Epithelial cell of umbilical artery (primary cell): ENCODE measurements at places on chromosomes 13 and 19. TPM values are rescaled to one million over a fixed set of nuclear protein-coding genes. Genes with fewer than 3 reads are reported as not detected.

CLDN10 gene
- total RNA-seq, result 2.9 and 4.4 TPM in 2 replicates

TEKTIP1 gene
- total RNA-seq, result not detected in 2 replicates

CCDC169 gene
- 3.9 and 4.9 TPM in 2 replicates for total RNA-seq

MISP gene
- total RNA-seq, result not detected in 2 replicates

TLE6 gene
- total RNA-seq, result 4.9 and 7.1 TPM in 2 replicates

CABP5 gene
- total RNA-seq, result not detected in 2 replicates

RAB20 gene
- total RNA-seq, result 2.4 and 2.6 TPM in 2 replicates

CASP14 gene
- not detected in 2 replicates for total RNA-seq

SULT2A1 gene
- not detected in 2 replicates for total RNA-seq

TDRD12 gene
- not detected in 2 replicates for total RNA-seq

CD70 gene
- not detected in 2 replicates for total RNA-seq
